SK-N-SH treated with all-trans-retinoic acid at 6 μM for 48 hours (cell line): ENCODE measurements at places on chromosomes 13 and 19.

DNA sequence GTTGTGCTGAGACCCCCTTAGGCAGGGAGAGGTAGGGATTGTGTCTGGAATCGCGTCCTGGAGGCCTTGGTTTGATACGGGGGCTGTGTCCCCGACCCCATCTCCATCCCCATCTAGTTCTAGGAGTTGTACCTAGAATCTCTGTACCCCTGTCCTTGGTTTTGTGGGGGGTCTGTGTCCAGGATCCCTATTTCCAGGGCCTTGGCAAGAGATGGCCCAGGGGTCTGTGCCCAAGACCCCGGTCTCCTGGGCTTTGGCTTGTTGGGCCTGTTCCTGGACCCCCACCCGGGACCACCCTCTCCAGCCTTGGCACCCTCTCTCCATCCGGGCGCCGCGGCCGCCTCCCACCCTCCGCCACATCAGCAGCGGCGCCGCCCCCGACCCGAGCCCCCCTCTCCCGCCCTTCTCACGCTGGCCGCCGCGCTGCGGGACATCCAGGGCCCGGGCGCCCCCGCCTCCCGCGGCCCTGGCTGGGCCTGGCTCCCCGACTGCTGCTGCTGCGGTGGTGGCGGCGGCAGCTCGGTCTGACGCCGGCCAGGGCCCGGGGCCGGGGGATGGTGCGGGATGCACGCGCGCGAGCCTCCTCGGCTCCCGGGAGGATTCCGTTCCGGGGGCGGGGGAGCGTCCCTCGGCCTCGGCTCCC is at the start of gene NUMBL:
NUMBL (minus strand) TSS at position 602 of the 643 bp plus-strand sequence; CDS start at position 434, 168 bp downstream.
- ATAC-seq, result peak; percentile 60

GRCh38 chr13:110911880-110912279 is 3.0 kb downstream of the ANKRD10 start:
- ATAC-seq, result no peak

GRCh38 chr13:99655351-99656091 is 154.2 kb downstream of the TM9SF2 start:
- no peak for ATAC-seq

GRCh38 chr19:46392837-46393236 is 20.5 kb downstream of the CCDC8 start:
- ATAC-seq, result no peak

DNA sequence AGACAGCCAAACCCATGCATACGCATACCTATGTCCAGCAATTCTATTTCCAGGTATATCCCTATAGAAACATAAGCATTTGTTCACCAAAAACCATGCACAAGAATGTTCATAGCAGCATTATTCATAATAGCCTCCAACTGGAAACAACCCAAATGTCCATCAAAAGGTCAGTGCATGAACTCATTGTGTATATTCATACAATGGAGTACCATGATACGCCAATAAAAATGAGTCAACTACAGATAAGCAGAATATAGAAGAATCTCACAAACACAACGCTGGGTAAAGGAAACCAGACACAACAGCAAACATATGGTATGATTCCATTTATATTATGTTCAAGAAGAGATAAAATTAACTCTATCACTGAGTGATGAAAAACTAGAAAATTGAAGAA is 23.8 kb downstream of the DEDD2 start:
- ATAC-seq, result no peak

- no peak for ATAC-seq
Measured at GRCh38 chr19:53600217-53600616, 31.6 kb upstream of the DPRX start.

GRCh38 chr13:91383836-91384235 is 14.6 kb upstream of the GPC5 start:
- no peak for ATAC-seq

GRCh38 chr19:40303765-40304164 is 18.6 kb upstream of the AKT2 start:
- ATAC-seq, result no peak

DNA sequence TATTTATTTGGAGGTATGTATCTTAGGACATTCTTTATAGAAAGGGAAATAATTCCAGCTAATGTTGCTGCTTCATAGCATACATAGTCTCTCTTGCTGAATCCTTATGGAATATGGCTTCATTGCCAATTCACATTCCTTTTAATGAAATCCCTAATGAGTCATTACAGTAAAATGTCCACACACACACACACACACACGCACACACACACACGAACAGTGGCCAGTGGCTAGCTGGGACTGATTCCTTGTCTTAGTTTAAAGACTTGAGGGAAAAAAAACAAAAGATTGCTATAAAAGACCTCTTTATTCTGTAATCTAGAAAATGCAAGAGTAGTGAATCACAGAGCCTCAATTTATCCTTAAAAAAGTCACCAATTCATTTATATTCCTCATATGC is 301.6 kb downstream of the SLITRK6 start:
- peak; percentile 91 for ATAC-seq

- ATAC-seq, result no peak
Measured at GRCh38 chr13:34730961-34731360, 211.1 kb upstream of the NBEA start.

GRCh38 chr19:34962687-34963572 is 1.1 kb downstream of the ZNF792 start:
- ATAC-seq, result peak; percentile 48

DNA sequence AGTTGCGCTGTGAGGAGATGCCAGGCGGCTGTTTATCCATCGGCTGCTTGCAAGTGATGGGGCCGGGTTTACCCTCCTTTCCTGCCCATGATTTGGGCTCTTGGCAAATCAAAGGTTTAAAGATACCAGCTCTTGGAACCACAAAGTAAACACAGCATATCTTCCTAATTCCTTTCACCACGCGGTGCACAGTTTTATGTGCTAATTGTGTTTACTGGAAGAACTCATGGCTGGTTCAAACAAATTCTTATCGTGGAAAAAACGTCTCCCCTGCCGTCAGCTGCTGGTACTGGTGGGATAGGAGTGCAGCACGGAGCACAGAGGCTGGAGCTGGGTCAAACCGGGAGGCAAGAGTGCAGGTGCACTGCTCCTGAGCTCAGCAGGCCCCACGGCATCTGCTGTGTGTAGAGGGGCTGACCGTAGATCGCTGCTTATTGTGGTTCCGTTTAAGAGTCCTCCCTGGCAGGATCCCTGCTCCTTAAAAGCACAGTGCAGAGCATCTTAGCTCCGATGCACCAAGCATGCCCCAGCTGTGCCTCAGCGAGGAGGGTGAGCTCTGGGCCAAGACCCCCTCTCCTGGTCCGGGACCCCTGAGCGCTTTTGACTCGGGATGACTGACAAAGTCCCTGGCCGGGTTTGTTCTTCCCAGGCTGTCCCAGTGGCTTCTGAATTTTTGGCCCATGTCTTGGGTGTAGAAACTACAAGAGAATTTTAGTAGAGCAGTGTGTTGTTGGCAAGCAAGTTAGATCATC is 51.3 kb upstream of the GAS6 start:
- ATAC-seq, result no peak

- no peak for ATAC-seq
Measured at GRCh38 chr19:22422211-22422610, at the start of gene ZNF98. Gene ZNF98 (minus strand): TSS chr19:22422346. CDS start chr19:22422224, 122 bp downstream.

- no peak for ATAC-seq
Measured at GRCh38 chr13:102183509-102184182, 218.2 kb downstream of the FGF14 start.

- no peak for ATAC-seq
Measured at GRCh38 chr19:2500841-2501261, 24.9 kb downstream of the GADD45B start.

GRCh38 chr19:21133633-21134032 is 8.2 kb upstream of the ZNF431 start:
- no peak for ATAC-seq

DNA sequence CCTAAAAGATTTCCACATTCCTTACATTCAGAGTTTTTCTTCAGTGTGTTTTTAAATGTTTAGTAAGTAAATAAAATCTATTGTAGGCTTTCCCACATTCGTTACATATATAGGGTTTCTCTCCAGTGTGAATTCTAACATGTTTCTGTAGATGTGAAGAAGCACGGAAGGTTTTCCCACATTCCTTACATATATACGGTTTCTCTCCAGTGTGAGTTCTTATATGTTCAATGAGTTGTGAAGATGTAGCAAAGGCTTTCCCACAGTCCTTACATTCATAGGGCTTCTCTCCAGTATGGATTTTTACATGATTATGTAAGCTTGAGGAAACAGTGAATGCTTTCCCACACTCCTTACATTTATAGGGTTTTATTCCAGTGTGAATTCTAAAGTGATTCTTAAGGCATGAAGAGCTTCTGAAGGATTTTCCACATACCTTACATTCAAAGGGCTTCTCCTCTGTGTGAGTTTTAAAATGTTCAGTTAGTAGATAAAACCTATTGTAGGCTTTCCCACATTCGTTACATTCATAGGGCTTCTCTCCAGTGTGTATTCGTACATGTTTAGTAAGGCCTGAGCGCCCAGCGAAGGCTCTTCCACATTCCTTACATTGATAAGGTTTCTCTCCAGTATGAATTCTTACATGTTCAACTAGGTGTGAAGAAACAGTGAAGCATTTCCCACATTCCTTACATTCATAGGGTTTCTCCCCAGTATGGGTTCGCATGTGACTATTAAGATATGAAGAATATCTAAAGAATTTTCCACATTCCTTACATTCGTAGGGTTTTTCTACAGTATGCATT is 18.2 kb downstream of the ZNF121 start:
- no peak for ATAC-seq
